ENCODE measurements at places on chromosomes 3 and 15.

DNA sequence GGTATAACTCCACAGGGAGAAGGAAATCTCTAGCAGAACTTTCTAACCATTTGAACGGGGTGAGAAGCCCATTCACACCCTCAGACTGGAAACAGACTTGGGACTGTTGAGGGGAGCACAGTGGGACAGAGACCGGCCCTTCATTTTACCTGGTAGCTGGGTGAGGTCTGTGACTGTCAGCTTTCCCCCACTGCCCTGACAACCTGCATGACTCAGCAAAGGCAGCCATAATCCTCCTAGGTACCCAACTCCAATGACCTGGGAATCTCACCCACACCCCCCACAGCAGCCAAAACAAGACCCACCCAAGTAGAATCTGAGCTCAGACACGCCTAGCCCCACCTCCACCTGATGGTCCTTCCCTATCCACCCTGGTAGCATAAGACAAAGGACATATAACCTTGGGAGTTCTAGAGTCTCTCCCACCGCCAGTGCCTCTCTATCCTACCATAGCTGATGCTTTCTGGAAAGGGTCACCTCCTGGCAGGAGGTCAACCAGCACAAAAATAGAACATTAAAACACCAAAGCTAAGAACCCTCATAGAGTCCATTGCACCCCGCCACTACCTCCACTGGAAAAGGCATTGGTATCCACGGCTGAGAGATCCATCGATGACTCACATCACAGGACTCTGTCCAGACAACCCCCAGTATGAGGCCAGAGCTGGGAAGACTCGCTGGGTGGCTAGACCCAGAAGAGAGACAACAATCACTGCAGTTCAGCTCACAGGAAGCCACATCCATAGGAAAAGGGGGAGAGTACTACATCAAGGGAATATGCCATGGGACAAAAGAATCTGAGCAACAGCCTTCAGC, 28.0 kb downstream of the SENP7 start:
- no peak for DNase-seq

GRCh38 chr15:70342554-70343548, 245.1 kb upstream of the TLE3 start:
- DNase-seq = no peak

DNA sequence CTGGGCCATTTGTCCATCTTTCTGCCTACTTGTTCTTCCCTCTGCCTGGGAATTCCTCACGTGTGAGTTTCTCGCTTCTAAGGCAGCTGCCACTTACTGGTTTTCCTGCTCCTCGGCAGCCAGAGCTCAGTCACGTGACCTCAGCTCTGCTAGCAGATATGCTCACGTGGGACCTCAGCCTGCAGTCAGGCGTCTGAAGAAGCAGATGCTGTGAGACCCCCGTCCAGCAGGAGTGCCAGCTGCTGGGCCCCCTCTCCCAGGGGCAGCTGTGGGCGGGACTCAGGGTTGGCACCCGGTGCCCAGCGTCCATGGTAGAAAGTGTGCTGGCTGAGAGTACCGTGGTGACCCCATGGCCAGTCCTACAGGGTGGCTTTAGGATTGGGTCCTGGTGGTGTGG, 161.3 kb upstream of the TLE3 start:
- DNase-seq = no peak

GRCh38 chr3:101828691-101829436, 20.4 kb upstream of the NFKBIZ start:
- peak; percentile 47 for DNase-seq

DNA sequence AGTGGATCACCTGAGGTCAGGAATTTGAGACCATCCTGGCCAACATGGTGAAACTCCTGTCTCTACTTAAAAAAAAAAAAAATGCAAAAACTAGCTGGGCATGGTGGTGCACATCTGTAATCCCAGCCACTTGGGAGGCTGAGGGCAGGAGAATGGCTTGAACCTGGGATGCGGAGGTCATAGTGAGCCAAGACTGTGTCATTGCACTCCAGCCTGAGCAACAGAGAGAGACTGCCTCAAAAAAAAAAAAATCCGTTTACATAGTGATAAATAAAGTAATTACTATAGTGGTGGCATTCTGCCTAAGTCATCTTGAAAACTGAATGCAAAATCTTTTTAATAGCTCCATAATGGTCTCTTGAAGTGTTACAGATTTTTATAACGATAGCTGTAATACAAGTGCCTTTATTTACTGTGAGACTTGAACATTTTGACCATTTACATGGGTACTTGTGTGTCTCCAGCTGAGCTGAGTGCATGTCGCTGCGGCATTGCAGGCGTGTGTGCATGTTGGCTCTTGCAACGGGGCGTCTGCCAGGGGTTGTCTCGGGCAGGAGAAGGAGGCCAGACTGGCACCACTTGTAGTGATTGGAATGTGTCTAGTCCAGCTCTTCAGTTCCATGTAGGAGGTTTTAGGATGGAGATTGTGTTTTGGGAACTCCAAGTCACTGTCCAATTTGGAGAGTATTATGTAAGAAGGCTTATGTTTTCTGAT, 111.9 kb downstream of the IGF1R start:
- DNase-seq = no peak
